ENCODE measurements at places on chromosomes 13 and 19.

DNA sequence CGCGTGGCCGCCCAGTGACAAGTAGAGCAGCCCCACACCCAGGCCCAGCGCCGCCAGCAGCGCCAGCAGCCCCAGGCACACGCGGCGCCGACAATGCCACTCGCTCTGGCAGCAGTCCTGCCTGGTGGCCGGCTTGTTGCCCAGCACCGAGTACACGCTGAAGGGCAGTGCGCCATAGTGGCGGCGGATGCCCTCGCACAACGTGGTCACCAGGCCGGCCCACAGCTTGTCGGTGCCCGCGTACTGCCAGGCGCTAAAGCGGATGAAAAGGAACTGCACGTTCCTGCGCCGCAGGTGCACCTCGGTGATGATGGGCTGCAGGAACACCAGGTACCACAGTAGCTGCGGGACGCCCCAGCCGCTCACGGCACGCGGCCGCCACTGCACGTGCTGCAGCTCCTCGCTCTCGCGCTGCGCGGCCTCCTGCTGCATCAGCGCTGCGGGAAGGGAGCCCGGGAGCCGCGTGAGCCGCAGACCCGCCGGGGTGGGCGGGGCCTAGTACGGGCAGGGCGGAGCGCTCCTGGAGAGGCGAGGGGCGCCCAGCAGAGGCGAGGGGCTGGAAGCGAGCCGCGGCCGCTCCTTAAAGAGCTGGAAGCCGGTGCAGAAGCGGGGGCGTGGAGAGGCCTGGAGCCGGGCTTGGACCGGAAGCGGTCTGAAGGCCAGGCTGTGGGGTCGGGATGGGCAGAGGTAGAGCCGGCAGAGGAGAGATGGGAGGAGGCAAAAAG lies 7.3 kb downstream of the NKPD1 start:
- DNase-seq = peak; percentile 64

GRCh38 chr13:47420568-47420967 lies 523.7 kb upstream of the HTR2A start:
- no peak for DNase-seq

- DNase-seq = no peak
Observed at GRCh38 chr13:34246511-34246910, 428.6 kb downstream of the RFC3 start.

DNA sequence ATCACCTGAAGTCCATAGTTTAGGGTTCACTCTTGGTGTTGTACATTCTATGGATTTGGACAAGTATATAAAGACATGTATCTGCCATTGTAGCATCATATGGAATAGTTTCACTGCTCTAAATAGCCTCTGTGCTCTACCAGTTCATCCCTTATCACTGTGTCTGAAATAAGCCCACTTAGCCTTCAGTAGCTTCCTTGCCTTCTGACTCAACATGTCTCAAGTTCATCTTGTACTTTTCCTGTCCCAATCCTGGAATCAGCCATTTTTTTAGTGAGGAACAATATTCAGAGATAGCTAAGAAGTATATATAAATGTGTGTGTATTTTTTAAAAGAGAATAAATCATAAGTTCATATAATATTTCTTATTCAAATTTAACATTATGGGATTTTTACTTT lies 79.2 kb downstream of the DHRS12 start:
- DNase-seq = no peak

GRCh38 chr13:59951011-59951410 lies 212.7 kb downstream of the DIAPH3 start:
- no peak for DNase-seq

DNA sequence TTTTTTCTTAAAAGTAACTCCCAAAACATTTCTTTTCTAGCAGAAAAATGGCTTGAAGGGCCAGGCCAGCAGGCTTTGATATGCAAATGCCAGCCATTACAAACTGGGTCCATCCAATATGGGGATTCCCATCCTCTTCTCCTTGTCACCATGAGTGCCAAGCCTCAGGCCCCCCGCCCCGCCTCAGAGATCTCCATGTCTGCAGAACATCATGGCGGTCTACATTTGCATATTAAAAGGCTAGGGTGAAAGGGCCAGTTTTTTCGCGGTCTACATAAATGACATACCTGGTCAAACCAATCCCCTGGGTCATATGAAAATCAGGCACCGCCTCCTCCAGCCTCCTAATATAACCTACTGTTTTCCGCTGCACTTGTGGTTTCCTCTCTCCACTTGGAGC lies 1327.6 kb downstream of the UQCRFS1 start:
- DNase-seq = no peak
